Upper lobe of left lung (tissue), 6 donors: ENCODE measurements at places on chromosomes 2 and 18.
A peak's percentile ranks its signal among the peaks of the same experiment; 100 is the strongest.

DNA sequence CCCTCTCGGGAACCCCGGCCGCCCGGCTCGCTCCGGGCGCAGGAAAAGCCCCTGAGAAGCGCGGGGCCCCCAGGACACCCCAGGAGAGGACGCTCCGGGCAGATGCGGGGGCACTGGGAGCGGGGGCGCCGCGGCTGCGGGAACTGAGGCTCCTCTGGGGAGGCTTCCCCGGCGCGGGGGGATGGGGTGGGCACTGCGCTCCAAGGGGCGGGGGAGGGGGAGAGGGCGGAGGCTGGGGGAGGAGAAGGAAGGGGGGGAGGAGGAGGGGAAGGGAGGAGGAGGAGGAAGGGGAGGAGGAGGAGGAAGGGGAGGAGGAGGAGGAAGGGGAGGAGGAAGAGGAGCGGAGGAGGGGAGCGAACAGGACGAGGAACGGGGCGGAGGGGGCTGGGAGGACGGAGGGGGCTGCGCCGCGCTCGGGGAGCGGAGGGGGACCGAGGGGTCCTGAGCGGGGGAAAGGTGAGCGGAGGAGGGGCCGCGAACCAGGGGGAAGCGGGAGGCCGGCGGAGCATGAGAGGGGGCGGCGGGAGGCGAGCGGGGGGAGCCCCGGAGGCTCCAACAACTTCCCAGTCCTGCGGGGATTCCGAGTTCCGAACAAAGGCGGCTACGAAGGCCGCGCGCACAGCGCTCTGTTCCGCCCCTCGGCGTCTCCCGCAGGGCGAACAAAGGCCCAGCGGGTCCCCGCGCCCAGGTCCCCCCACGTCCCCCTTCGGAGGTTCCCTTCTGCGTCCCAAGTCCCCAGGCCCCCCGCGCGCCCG, 742 bp downstream of the PXDN start:
- peak; percentile 86 for DNase-seq

GRCh38 chr18:68548904-68549870, 165.7 kb downstream of the TMX3 start:
- DNase-seq = no peak

- DNase-seq = no peak
Measured at GRCh38 chr2:146131048-146131447, 1611.1 kb upstream of the ZEB2 start.

DNA sequence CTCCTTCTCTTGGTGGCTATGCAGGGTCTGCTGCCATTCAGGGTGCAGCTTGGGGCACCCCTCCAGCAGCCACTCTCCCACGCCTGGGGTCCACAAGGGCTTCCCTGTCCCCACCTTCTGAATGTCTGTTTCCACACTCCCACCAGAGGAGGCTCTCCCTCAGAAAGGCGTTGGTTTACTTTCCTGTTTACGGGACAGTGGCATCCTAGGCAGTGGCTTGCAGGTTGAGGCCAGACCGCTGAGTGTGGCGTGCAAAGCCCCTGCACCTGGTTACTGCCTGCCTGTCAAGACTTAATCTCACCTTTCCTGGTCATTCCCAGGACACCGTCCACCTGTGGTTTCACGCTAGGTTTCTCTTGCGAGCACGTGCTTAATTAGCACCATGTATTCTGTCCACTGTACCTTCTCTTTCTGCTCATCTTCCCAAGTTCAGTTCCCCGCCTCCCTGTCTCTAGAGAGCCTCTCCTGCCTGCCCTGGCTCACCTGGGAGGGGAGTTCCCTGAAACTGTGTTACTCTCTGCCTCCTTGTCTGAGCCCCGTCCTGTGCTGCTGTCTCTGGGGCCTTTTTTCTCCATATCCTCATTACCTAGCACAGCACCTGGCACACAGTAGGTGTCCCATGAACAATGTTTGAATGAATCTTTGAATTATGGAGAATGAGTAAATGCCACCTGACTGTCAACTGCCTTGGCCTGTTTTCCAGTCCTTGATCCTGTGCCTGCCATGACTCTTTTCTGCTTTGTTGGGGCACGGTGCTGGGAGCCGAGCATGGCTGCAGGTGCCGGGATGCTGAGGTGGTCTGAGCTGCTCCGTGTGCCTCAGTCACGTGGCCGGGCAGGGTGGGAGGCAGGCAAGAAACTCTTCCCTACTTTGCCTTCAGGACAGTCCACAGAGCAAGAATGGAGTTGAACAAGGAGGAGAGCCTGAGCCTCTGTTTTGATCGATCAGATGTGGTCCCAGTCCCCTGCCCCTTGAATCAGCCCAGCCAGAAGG, 56.4 kb downstream of the ARHGEF4 start:
- DNase-seq = no peak

GRCh38 chr2:54945391-54946219, 104.6 kb downstream of the RTN4 start:
- no peak for DNase-seq

DNA sequence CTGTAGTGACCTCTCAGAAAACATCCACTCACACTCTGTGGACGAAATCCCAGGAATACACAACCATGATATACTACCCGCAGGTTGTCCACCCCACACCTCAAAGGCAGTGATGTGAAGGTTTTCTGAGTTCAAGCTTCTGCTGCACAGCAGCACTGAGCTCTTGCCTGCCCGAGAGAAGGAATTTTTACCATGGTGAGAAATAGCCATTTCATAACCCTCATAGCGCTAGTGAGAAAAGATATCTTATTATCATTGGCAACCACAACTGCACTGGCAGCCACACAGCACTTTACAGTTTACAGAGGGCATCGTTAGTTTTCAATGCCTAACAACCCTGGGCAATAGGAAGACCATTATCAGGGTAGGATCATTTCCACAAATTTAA, 36.9 kb downstream of the NAPG start:
- no peak for DNase-seq

- no peak for DNase-seq
Measured at GRCh38 chr2:202042444-202042843, 8.8 kb downstream of the FZD7 start.

DNA sequence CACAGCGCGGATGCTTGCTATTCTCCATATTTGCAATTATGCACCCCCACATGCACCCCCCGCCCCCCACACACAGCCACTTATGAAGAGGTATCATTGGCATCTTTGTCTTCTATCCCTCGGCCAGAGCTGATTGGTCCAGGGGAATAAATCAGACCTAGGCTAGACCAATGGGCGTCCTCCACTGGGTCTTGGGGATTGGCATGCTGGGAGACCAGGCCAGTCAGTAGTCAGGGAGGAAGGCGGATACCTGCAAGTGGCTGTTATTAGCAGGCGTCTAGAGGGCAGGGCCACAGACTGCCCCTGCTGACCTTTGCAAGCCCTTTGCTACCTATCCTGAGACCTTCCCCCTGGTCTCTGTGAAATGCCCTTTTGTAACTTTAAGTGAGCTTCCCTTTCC, 30.0 kb downstream of the ATOH8 start:
- no peak for DNase-seq

DNA sequence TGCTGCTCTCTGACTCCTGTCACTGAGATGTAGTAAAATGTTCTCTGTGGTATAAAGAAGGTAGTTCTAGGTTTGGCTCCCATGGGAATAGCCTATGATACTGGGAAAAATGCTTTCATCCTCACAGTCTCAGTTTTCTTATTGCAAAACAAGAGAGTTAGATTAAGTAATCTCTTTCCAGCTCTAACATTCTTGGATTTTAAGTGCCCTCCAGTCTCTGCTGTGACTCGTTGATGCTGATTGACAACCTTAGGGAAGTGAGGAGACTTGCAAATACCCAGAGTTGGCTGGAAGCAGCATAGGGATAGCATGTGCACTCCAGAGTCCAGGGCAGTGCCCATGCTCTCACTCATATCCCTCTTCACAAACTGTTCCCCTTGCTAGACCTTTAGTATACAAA, 534.9 kb downstream of the SLC4A3 start:
- no peak for DNase-seq

GRCh38 chr2:229417916-229418315, 146.8 kb upstream of the PID1 start:
- DNase-seq = no peak

- no peak for DNase-seq
Measured at GRCh38 chr2:158931572-158931971, 36.9 kb upstream of the TANC1 start.

DNA sequence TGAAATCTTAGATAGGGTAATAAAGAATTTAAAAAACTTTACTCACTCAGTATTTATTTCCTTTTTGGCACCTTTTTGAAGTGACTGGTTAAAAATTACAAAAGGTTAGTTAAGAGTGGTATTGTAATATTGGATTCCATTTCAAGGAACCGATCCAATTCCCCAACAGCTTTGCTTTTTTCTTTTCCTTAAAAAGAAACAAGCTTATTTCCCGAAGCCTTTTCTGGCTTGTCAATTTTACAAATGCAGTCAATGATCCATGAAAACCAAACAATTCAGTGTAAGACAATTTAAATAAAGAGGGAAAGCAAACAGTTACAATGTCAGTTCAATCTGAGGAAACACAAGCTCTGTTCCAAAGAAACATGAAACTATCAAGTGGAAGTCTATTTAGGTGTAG, 200.2 kb downstream of the RIT2 start:
- no peak for DNase-seq

- DNase-seq = no peak
Measured at GRCh38 chr2:235504441-235505180, 10.8 kb downstream of the AGAP1 start.

GRCh38 chr2:205827809-205828365, 145.6 kb downstream of the NRP2 start:
- no peak for DNase-seq

GRCh38 chr2:216911886-216912285, 52.0 kb upstream of the TNP1 start:
- no peak for DNase-seq

DNA sequence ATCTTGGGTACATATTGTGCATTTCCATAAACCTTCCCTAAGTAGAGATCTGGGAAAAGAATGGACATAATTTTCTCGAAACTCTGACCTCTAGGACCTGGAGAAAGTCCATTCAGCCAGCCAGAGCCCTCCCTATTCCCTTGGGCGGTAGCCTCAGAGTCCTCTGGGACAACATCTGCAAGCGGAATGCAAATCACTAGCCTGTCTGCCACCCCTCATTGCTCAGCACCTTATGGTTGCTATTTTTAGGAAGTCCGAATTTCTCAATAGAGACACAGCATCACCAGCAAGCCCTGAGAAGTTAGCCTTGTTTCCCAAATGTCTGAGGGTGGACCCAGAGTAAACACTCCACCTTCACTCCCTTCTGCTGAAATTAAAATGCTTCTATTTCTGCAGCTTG, 17.6 kb upstream of the CD28 start:
- DNase-seq = peak; percentile 33

DNA sequence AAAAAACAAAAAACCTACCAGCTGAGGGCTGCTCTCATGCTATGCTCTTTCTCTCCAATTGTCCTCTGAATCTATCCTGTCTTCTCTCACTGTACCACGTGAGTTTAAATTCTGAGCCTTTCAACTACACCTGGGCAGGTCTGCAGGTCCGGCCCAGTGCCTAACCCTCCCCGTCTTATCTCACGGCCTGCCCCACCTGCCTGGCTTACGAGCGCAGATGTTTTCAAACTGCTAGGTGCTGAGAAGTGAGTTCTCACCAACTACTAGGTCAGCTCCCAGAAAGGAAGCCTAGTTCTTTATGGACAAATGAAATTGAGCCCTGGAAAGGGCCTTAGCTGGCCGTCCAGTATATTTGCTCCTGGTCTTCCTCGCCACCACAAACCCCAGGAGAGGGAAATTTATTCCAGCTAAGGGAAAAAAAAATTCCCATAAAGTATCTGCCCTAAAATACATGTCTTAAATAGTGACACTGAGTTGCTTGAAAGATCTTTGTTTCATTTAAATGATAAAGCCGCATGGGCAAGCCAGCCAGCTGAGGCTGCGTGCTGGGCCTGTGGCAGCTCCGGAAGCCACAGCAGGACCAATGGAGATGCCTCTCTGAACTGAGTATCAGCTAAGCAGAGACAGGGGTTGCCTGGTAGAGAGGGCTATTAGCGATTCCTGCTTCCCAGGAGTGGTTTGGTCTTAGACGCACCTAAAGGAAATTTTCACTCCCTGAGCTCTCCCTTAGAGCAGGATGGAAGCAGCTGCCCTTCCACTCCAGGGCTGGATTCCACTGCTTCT, 92.5 kb upstream of the NCK2 start:
- DNase-seq = no peak

GRCh38 chr2:180776921-180777320, 203.5 kb upstream of the UBE2E3 start:
- no peak for DNase-seq

DNA sequence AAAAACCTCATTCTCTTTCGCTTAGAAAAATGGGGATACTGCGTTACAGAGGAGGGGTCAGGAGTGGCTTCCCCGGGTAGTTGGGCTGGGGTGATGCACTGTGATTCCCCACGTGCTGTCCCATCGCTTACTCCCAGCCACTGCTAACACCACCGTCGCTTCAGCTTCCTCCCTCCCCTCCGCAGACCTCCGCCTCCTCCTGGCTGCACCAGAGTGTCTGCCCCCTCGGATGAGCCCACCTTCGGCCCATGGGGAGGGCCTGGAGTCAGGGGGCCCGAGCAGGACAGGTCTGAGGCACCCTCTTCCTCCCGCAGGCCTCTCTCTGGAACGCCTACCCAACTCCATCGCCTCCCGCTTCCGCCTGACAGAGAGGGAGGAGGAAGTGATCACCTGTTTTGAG, 59.1 kb upstream of the MCFD2 start:
- peak; percentile 50 for DNase-seq

DNA sequence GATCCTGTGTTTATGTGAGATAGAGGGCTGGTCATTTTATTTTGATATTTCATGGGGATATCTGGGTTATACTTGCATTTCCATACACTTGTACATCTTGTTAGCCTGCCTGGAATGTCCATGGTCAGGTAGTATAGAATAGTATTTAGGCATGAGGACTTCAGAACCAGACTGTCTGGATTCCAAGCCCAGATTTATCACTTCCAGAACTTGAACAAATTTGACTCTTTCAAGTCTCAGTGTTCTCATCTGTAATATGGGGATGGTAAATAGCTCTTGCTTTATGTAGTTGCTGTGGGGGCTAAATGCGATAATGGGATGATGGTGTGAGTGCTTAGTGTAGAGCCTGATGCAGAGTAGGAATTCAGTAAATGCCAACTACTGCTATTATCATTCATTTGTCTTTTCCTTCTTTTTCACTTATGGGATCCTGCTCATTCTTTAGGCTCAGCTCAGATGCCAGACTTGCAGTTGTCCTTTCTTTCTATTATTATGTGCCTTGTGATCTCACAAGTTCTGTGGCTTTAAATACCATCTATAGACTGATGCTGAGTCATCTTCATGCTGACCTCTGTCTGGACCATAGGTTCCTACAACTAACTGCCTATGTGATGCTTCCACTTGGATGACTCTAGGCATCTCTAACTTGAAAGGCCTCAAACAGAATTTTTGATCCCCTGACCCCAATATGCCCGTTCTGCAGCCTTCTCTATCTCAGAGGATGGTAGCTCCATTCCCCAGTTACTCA, 67.4 kb downstream of the POLE4 start:
- no peak for DNase-seq

- no peak for DNase-seq
Measured at GRCh38 chr2:239260546-239261327, 140.1 kb downstream of the HDAC4 start.

- DNase-seq = no peak
Measured at GRCh38 chr2:129080715-129081476, 762.2 kb upstream of the HS6ST1 start.

DNA sequence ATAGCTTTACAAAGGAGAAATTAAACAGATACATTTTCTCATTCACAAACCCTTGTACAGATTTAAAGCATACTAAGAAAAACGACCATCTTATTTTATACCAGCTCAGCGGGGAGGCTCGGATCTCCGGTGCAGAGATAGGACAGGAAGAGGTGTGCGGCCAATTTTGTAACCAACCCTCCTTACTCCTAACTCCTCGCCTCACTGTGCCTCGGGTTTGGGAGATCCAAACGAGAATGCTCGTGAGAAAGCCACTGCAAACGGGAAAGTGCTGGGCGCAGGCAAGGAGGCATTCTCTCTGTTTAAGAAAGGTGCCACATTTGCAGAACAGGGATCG, 1.2 kb downstream of the KDSR start:
- DNase-seq = no peak
